ENCODE measurements at places on chromosomes 7 and 10.

DNA sequence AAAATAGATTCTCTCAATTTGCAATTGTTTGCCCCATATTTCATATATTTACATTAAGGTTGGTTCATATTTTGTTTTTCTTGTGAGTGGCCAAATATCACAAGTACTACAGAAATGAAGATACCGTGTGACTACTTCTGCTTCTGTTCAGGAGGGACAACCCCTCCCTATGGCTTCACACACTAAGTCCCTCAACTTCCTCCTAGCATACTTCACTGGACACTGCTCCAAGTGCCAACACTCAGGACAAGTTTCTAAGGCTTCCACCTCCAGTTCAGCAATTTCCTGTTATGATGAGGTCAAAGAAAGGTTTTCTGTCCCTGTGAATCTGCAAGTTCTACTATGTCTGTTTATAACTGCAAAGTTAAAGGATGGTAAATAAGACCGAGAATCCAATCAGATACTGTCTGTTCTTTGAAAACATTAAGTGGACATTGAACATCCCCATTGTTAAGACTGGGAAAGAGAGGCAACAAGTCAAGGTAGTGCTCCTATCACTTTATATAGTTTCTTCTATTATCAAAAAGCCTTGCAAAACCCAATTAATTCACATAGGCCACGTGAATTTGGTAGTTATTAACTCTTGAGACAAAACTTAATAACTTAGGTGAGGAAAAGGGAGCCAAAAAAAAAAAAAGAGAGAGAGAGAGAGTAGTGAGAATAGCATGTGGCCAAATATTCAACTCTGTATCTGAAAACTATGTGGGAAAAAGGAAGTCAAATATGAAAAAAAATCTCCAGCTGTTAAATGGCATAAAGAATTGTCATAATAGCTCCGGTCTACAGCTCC is 81.3 kb upstream of the DKK1 start:
- peak; percentile 44 for DNase-seq

GRCh38 chr10:13092291-13093102 is 7.5 kb upstream of the OPTN start:
- DNase-seq = no peak

DNA sequence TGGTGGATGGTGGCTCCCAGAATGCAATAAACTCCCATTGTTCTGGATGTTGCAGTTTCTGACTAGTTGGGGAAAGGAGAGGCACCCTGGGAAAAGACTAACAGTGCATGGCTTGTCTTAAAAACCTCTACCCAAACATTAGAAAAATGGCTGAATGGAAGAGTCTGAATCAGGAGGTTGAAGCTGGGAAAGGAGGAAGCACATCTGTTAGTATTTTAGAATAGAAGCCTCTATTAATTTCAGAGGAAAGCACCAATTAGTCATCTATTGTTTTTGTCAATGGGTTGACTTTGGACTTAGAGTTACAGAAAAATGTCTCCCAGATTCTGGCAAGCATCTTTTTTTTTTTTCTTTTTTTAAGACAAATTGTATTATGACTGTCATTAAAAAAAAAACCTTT is 56.1 kb upstream of the ELMO1 start:
- DNase-seq = no peak

DNA sequence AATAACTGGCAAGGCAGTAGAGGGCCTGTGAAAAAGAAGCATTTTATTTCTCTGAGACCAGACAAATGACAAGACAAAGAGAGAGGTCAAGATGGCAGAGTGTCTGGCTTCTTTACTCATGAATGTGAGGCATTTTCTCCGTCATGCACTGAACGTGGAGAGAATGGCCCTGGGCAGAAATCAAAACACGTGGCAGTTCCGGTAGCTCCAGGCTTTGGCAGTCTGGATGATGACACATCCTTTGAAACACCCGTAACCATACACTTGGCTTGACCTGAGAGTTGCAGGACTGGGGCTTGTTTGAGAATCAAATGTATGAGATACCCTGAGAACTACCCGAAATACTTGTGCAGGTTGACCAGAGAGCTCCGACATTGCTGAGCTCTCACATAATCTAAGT is 537.6 kb downstream of the ACTR3B start:
- no peak for DNase-seq

GRCh38 chr7:18103436-18104218 is 76.0 kb upstream of the PRPS1L1 start:
- DNase-seq = no peak

GRCh38 chr10:53597835-53598251 is 825.3 kb upstream of the MBL2 start:
- peak; percentile 11 for DNase-seq

DNA sequence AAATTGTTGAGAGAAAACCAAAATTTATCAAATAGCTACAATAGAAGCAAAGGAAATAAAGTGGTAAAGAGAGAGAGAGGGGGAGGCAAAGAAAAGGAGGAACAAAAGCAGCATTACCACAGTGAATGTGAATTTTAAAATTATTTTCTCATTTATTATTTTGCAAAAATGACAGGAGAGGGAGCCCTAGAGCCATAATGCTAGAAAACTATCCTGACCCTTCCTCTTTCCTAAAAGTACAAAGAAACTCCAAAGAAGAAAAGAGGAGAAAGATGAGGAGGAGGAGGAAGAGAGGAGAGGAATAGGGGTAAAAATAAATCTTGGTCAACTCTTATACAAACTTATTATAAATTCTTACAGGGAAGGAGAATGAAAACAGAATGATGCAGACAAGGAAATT is 921.5 kb downstream of the NRG3 start:
- DNase-seq = peak; percentile 2

DNA sequence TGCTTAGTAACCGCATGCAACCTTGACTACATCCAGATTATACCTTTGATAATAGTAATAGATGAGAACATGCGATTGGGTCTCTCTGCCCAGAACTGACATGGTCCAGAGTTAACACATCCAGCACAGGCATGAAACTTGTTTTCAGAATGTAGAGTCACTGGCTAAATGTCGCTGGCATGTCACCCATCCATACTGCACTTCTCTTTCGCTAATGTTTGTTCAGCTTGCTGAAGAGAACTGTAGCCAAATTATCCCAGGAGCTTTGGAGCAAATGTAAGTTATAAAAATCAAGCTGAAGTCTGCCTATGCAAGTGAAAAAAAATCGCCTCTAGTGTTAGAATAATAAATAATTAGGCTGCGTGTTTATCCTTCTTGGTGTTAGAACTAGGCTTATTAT is 98.2 kb downstream of the PRTFDC1 start:
- DNase-seq = no peak

DNA sequence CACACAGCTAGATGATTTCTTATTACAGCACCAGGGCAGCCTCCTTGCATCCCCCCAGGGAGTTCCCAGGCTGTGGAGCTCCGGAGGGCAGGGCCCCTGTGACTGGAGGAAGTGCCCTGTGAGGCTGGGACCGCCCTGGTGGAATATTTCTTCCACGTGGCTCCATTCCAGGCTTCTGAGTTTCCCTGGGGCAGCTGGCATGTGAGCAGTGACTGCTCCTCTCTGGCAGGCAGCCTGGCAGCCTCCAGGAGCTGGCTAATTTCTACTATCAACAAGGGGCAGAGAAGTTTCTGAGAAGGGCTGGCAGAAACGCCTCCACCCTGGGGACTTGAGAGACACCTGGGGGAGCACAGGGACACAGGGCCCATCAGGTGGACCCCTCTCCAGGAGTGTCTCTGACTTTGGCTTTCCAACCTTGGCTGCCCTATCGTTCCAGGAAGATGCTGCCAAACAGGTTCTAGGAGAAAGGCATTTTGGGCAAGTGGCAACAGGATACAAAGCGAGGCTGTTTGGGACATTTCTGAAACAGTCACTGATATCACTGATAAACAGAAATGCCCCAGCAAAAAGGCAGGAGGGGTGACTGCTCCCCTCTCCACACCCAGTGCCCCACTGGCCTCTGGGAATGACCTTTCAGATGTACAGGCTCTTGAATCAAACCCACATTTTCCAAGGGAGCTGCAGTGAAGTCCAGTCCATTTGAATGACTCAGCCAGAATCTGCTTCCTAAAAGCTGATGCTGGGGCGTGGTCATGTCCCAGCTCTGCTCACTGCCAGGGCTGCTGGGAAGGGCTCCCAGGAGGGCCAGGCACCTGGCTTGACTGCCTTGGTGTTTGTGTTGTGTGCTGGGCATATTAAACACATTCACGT is 16.1 kb downstream of the MYOF start:
- peak; percentile 99 for DNase-seq

GRCh38 chr10:108685863-108686531 is 1237.3 kb downstream of the XPNPEP1 start:
- no peak for DNase-seq

GRCh38 chr7:124810605-124811004 is 45.0 kb upstream of the GPR37 start:
- no peak for DNase-seq

- no peak for DNase-seq
These were observed 269.6 kb downstream of the MDFIC start for GRCh38 chr7:115191526-115191925.

GRCh38 chr10:100157156-100157555 is 28.7 kb downstream of the ERLIN1 start:
- no peak for DNase-seq

DNA sequence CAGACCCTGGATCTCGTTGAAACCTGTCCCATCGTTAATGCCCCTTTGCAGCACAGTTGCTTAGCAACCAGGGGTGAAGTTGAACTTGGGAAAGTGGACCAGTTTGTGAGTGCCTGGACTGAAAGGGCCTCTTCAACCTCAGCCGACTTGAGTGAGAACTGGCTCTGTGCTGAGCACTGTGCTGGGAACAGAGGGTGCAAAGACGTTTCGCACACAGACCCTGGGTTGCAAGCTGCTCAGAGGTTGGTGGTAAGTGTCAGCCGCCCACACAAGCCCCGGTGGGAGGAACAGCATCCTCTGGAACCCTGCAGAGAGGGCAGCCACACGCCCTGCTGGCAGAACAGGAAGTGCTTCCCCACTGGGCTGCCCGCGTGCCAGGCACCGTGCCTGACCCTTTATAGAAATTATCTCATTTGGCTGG is 89.2 kb downstream of the CARD11 start:
- DNase-seq = no peak

- no peak for DNase-seq
These were observed 215.4 kb upstream of the TMEM196 start for GRCh38 chr7:19988860-19989259.

DNA sequence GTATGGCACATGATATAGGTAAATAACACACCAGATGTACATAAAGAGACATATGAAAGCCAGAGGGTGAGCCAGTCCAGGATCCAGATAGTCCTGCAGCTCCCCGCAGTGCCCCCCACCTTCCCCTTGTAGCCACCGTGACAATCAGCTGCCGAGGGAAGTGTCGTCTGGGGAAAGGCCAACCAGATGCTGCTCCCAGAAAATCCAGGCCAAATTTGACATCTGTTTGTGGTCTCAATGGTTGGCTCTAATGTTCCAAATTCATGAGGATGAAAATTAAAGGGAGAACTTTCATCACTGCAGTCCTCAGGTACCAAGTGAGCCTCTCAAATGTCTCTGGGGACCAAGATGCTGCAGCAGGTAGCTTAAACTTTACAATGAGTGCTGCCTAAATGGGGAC is 210.3 kb downstream of the PTEN start:
- no peak for DNase-seq

DNA sequence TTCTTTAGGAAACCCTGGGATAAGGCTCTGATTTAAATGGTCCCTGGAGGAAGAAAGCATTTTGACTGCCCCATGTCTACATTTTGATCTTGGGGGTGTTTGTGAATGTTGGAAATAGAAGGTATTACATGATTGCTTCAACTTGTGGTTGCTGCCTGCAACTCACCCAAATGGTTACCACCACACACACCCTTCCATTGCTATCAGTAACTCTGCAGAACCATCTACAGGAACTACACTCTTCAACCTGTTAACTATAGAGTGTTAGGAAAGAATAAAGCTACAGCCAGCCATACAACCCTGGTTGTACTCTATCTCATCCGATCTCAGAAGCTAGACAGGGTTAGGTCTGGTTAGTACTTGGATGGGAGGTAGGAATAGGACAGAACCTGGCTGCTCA is 71.2 kb downstream of the APBB1IP start:
- DNase-seq = no peak

GRCh38 chr7:21172800-21173199 is 255.1 kb upstream of the SP4 start:
- peak; percentile 9 for DNase-seq

DNA sequence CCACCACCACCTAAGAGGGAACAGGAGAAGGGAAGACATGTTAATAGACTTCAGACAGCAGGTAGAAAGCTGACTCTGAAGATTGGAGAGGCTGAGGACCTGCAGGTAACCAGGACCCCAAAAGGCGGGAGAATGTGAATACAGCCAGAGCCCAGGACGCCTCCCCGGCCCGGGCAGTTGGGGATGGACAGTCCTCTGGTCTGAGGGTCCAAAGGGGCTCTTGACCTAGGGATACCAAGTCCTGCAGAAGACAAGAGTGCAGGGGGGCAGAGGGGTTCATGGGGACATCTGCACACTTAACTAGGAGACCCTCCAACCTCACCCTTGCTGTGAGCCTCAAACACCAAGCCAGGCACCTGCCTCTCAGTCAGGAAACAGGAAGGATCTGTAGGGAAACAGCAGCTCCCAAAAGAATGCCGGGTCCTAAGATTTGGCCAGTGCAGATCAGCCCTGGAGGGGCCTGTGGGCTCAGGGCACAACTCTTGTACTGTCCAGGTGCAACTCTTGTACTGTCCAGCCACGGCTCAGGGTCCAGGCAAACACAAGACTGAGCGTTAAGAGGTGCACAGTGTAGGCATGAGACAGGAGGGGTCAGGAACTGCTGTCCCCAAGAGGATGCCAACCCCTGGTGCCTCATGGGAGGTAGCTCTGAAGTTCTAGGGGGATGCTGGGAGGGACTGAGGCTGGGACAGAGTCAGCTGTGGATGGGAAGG is 2.3 kb upstream of the STK32C start:
- no peak for DNase-seq

GRCh38 chr10:28593811-28594210 is 60.9 kb downstream of the WAC start:
- no peak for DNase-seq

- no peak for DNase-seq
These were observed 124.7 kb downstream of the ZNF248 start for GRCh38 chr10:37732685-37733084.

DNA sequence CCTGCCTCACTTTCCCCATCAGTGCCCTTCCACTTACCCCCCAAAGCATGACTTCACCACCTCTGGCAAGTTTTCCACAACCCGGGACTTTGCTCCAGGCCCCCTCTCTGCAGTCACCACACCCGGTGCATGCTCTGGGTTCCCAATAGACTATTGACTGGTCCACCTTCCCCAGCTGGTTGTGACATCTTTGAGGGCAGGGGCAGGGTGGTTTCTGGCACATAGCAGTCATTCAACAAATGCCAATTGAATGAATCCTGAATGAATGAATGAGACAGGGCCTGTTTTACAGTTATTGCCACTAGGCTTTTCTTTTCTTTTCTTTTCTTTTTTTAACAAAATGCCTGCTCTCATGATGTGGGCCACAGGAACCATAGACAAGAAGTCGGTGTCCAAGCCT is 28.8 kb upstream of the DOCK1 start:
- no peak for DNase-seq

DNA sequence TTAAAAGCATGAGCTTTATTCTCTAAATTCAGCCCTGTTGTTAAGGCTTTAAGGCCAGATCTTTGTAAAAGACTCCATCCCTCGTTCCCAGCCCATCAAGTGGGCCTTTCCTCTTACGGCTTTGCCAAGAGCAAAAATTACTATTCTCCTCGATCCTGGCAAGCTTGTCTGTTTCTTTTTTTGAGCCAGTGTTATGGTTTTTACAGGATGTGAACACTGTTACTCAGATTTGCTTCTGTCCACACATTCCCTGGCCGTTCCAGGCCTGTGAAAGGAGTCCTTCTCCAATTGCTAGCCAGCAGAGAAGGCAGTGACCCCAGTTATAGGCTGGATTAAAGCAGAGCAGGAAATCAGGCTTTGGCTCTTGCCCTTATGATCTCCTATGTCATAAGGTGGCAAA is 47.0 kb upstream of the EPC1 start:
- no peak for DNase-seq

- no peak for DNase-seq
These were observed 20.1 kb upstream of the TNPO3 start for GRCh38 chr7:129074994-129075393.
